ENCODE measurements at places on chromosomes 5 and 9. TPM values are rescaled to one million over a fixed set of nuclear protein-coding genes. Genes with fewer than 3 reads are reported as not detected.

SPEF2 gene
- 2.9 TPM for total RNA-seq

ST8SIA4 gene
- 20.7 TPM for total RNA-seq

KIAA0825 gene
- 2.5 TPM for total RNA-seq

RAI14 gene
- 0.63 TPM for total RNA-seq

AQP7 gene
- 0.21 TPM for total RNA-seq

COL5A1 gene
- 0.21 TPM for total RNA-seq
